ENCODE measurements at places on chromosomes 12 and 14. TPM values are rescaled to one million over a fixed set of nuclear protein-coding genes. Genes with fewer than 3 reads are reported as not detected.

DNA sequence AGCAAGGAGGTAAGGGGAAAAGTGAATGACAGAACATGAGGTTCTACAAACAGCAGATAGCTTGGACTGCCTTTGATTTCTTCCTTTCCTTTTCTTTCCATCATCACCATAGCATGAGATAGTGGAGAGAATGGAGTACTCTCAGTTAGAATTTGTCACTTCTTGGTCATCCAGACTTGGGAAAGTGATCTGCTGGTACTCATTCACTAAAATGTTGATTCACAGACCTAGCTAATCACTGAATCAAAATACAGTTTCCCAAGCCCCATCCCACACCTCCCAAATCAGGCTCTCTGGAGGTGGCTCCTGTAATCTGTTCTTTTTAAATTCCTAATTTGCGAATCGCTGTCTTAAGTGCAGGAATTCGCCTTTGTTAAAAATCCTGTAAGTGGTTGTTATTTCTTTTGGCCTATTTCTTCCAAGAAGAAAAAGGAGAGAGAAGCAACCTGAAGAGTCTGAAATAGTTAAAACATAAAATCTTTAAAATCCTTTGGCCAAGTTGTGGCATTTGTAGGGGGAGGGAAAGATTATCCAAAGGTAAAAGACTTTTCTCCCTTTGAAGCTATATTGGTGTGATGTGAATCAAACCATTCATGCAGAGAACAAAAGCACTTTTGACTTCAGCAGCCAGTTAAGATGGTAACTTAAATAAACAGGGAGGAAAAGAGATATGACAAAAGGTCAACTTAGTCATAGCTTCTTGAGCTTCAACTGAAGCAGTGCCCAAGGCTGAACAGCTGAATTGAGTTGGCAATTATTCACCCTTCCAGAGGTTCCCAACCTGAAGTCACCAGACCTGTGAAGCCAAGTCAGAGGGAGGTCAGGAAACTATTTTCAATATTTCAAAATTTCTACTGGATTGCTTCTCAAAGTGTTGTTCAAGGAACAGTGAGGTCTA lies 255.1 kb upstream of the KRR1 start:
- DNase-seq, result peak; percentile 76

DNA sequence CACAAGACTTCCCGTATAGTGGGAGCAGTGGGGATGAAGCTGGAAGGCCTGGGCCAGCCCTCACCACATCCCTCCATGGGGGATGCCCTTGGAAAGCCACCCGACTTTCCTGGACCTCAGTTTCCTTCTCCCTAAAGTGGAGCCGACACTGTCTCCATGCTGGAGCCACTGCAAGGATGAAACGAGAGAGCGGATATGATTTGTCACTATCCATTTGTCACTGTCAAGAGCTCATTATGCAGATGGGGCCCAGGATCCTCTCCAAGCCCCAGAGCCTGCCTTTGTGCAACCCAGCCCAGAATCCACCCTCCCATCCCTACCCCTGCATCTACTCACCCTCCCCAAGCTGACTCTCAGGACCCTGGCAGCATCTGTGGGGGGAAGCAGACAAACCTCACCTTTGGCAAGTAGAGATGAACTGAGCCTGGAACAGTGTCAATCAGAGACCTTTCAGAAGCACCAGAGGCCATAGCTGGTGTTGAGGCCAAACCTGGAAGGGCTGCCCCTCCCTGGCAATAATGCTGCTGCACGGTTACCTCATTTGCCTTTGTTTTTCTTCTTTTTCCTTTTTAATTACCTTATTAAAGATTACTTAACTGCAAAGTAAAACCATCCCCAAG lies 287.7 kb upstream of the RTL1 start:
- no peak for DNase-seq

DNA sequence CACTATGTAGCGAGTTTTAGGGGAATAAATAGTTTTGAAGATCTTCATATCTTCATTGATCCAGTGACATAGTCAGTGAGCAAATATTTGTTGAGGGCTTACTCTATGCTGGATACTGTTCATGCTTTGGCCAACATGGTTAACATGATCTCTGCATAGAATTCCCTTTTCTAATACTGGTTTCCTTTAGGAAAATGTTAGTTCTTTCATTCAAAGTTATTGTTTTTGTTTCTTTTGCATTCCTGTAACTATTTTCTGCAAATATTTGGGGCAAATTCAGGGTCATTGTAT lies 226.5 kb downstream of the C12orf50 start:
- no peak for DNase-seq

DNA sequence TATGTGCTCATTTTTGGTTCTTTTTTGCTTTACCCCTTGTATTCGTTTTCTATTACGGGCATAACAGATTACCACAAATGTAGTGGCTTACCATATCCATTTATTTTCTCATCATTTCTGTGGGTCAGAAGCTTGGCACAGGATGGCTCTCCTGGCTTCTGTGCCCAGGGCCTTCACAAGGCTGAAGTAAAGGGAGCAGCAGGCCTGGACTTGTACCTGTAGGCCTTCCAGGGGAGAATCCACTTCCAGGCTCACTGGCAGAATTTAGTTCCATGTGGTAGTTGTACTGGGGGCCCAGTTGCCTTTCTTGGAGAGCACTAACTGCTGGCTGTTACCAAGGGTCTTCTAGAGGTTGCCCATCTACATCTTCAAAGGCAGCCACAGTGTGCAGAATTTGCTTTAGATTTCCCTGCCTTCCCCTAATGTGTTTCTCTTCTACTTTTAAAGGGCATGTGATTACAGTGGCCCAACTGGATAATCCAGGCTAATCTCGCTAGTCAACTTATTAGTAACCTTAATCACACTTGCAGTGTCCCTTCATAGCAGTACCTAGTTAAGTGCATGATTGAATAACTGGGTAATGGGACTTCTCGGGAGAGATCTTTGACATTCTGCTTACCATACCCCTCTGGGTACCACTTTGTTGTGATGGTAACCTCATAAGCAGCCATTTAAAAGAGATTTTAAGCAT lies 67.0 kb downstream of the CRADD start:
- DNase-seq, result no peak

DNA sequence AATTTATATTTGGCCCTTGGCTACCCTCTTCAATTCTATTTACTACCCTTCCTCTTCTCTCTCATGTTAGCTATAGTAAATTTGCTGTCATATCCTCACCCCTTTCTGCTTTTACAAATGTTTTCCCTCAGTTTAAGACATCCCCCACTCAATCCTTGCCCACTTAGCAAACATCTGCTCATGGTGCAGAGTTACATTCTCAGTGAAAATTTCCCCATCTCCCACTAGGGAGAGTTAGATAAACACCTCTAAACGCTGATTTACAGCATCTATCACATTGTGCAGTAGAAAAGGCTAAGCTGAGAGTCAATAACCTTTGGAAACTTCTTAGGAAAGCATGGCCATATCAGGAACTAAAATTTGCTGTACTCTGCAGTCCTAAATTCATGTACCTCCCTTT lies 69.0 kb downstream of the DENND5B start:
- no peak for DNase-seq

- no peak for DNase-seq
Measured at GRCh38 chr12:50271724-50272247, 11.5 kb downstream of the LIMA1 start.

- no peak for DNase-seq
Measured at GRCh38 chr12:83659321-83659720, 972.6 kb downstream of the TMTC2 start.

Gene GPD1
- not detected for total RNA-seq

GRCh38 chr12:65937161-65937641 lies 112.9 kb downstream of the HMGA2 start:
- DNase-seq, result no peak

- DNase-seq, result no peak
Measured at GRCh38 chr12:54584128-54584527, 4.3 kb downstream of the PPP1R1A start.

Gene ACOT6
- not detected for total RNA-seq

DNA sequence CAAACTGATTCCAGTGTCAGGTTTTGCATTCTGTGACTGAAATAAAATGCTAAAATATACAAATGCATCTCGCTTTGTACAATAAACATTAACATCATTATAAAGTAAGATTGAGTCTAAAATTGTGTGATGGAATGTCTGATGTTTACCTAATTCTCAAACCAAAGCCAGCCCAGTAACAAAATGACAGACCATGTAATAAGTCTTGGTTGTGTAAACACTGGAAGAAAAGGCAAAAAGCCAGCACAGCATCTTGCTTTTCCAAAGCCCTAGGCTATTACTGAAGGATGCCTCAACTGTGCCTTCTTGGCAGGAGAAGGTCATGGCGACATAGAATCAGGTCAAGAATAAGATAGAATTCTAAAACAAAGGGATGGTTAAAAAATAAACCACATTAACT lies 169.6 kb downstream of the EGLN3 start:
- DNase-seq, result no peak

DNA sequence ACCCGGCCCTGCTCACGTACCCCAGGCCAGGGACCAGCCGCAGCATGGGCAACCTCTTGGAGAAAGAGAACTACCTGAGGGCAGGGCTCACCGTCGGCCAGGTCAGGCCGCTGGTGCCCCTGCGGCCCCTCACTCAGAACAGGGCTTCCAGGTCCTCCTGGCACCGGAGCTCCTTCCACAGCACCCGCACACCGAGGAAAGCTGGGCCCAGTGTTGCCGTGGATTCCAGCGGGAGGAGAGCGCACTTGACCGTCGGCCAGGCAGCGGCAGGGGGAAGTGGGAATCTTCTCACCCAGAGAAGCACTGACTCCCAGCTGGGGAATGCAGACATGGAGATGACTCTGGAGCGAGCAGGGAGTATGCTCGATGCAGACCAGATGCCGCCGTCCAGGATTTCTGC lies 7.9 kb upstream of the VAMP1 start:
- DNase-seq, result no peak

Gene JAG2
- total RNA-seq, result 6.3 TPM

GRCh38 chr14:106459971-106460730 lies 933.8 kb downstream of the TMEM121 start:
- peak; percentile 83 for DNase-seq

Gene PTHLH
- 75.0 TPM for total RNA-seq

GRCh38 chr12:115811045-115811444 lies 466.4 kb downstream of the MED13L start:
- no peak for DNase-seq

- no peak for DNase-seq
Measured at GRCh38 chr12:71400481-71400880, 39.1 kb upstream of the LGR5 start.

DNA sequence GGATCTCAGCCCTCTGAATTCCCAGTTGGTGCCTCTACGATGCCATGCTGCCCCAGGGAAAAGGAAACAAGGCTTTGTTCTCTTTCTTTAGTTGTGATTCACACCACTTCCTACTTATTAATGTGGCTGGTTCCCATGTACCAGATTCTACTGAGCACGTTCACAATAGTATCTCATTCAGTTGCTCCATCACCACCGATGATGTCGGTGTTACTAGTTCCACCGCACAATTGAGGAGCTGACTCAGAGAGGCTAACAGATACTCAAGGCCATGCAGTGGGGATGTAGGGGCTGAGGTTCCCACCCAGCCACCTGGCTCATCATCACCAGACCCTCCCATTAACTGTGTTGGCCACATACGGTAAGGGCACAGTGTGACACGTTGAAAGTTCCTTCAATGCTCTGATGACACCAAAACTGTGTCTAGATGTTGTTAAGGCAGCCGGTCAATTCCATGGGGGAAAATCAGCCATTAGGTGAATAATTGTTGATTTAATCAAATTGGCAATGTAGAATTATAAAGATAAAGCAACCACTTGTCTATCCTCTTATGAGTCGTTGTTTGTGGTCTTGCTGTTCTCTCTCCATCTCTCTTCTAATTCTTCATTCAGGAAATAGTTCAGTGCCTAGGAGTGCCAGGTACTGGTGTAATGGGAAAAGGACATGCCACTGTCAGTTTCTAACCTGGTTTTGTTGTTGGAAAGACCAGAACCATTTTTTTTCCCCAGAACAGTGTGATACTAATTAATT lies 244.2 kb upstream of the CRY1 start:
- peak; percentile 85 for DNase-seq

Gene PRR13
- total RNA-seq, result 60.9 TPM

GRCh38 chr12:11893998-11894397 lies 176.7 kb upstream of the BCL2L14 start:
- DNase-seq, result no peak

DNA sequence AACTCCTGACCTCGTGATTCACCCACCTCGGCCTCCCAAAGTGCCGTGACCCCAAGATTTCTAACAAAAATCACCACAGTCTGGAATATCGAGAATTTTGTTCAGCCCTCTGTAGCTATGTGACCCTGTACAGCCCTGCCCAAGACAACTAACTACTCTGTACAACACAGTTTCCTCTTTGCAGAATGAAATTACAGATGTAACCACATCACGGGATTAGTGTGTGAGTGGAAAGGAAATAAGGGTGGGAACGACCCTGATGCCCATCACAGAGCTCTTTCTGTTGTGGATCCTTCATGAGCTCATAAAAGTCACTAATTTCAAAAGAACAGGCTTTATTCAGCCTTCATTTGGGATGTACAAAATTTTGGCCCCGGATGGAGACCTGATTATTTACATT lies 50.5 kb upstream of the KRR1 start:
- DNase-seq, result no peak

DNA sequence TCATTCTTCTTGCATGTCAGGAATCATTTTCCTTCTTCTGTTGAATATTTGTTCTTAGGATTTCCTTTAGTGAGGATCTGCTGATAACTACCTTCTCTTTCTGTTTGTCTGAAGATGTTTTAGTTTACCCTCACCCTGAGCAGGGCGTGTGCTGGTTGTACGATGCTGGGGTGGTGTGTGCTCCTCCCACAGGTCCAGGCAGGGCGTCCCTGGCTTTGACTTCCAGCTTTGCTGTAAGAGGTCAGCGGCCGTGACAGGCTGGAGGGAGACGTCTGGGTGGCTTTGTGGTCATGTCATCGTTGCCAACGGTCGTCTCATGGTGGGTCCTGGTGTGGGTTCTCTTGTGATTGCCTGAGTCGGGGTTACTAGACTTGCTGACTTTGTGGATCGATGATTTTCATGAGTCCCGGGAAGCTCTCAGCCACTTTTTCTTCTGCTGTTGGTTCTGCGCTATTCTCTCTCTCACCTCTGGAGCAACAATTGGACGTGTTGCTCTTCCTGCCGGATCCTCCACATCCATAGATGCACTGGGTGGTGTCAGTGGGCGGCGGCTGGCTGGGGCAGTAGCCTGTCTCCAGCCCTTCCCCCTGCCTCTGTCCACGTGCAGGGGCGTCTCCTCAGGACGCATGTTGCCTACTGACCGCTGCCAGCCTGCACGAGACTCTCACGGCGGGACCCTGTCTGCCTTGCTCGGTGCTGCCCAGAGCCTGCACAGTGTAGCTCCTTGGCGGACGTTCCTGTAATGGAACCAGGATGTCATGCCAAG lies 8.4 kb downstream of the PACS2 start:
- DNase-seq, result no peak

Gene MAP3K9
- 5.8 TPM for total RNA-seq

DNA sequence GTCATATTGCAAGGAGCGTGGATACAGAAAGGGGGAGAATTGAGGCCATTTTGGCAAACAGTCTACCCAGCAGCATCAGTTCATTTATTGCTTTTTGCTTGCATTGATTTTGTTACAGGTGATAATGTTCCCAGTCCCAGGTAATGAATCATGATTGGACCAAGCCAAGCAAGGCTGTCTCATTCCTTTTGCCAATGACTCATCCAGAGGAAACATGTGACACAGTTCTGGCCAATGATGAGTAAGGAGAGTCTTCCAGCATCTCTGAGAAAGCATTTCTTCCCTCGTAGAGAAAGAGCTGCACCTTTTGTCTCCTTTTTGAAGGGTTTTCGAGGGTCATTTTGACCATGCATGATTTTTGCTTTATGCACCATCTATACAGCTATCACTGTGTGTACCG lies 68.2 kb downstream of the SLC15A4 start:
- DNase-seq, result peak; percentile 30

Gene TAS2R7
- not detected for total RNA-seq

Measured in Daoy (cell line).